SJSA1 (cell line): ENCODE measurements at places on chromosomes 2 and 18. TPM values are rescaled to one million over a fixed set of nuclear protein-coding genes. Genes with fewer than 3 reads are reported as not detected.

- no peak overlapping the region for H3K4me3 ChIP-seq
- no peak overlapping the region for H3K27ac ChIP-seq
- no peaks in the 10 kb centered on the region for H3K27me3 ChIP-seq
- no peak for DNase-seq
Observed at GRCh38 chr2:223737207-223737606, 100.2 kb downstream of the AP1S3 start.

The KRCC1 gene
- total RNA-seq, result 52.3 and 62.7 TPM in 2 replicates

DNA sequence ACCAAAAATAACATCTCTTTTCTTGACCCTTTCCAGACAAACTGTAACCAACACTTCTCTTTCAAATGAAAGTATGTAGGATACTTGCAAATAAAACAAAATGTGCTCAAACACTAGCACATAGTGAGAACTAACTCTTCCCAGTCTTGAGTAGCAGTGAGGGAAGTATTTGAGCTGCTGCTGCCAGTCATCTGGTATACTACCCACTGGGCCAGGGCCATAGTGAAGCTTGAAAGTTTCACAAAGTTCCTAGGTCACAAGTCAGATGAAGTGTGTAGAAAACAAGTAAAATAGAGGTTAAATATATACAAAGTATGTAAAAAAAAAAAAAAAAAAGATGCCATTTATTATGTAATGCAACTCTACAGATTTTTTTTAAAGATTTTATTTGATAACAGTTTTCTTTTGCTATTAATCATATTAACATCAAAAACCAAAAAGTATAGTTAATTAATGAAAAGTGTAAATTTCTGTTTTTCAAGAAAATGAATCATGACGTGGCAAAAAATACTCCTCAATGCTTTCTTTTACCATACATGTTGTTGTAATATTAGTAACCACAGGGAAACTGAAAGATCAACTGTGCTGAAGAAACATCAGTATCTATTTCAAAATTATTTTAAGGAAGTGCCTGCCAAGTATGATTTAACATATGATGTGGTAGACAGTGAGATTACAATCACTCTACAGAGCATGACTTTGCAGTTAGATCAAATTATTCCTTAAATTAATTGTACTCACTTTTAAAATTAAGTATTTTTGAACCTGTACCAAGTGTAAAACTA lies 21.6 kb upstream of the TRIB2 start:
- H3K27ac ChIP-seq, result no peak overlapping the region
- H3K4me1 ChIP-seq, result no peaks in the 10 kb centered on the region
- H3K27me3 ChIP-seq, result no peaks in the 10 kb centered on the region
- DNase-seq, result no peak

The LRP1B gene
- total RNA-seq, result 0.08 TPM in 1 of 2 replicates, not detected in the other

- no peaks in the 10 kb centered on the region for H3K36me3 ChIP-seq
- H3K27me3 ChIP-seq, result no peaks in the 10 kb centered on the region
- DNase-seq, result peak; percentile 98
- H3K27ac ChIP-seq, result peak overlapping the region; percentile 93
- H3K4me1 ChIP-seq, result peaks cover 79% of the 10 kb centered on the region
Observed at GRCh38 chr2:207258263-207258991, 92.7 kb upstream of the KLF7 start.

DNA sequence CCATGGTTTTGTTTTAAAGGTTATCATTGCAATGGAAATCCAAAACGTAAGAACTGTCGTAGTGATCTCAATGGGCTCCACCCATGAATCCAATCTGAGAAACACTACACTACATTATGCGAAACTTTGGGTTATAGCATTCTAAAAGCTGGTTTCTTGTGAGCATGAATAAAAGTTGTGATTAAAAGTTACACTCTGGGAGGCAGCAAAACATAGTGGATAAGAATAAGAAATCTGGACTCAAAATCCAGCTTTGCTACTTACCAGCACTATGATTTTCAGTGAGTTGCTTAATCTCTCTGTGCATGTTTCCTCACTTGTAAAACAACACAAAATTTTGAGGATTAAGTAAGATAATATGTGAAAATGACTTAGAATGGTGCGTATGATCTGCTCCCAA lies 25.7 kb upstream of the THOC1 start:
- H3K4me3 ChIP-seq, result no peak overlapping the region
- H3K27me3 ChIP-seq, result no peaks in the 10 kb centered on the region
- no peaks in the 10 kb centered on the region for H3K36me3 ChIP-seq
- no peak overlapping the region for H3K27ac ChIP-seq

DNA sequence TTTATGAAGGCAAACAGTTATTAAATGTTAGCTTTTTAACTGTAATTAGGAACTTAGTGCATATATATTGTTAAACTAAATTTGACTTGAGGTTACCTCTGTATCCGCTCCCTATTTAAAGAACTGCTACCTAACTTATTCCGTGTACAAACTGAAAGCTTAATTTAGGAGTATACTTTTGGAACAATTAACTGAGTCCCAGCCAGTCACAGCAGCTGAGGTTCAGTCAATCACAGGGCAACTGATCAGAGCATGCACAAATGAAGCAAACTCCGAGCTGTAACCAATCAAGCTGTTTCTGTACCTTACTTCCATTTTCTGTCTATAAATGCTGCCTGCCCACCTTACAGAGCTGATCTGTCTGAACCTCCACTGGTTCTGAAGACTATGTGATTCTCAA lies 61.2 kb downstream of the RAB3GAP1 start:
- H3K4me3 ChIP-seq, result no peak overlapping the region
- DNase-seq, result no peak
- no peaks in the 10 kb centered on the region for H3K4me1 ChIP-seq
- H3K27me3 ChIP-seq, result no peaks in the 10 kb centered on the region
- no peak overlapping the region for H3K27ac ChIP-seq

DNA sequence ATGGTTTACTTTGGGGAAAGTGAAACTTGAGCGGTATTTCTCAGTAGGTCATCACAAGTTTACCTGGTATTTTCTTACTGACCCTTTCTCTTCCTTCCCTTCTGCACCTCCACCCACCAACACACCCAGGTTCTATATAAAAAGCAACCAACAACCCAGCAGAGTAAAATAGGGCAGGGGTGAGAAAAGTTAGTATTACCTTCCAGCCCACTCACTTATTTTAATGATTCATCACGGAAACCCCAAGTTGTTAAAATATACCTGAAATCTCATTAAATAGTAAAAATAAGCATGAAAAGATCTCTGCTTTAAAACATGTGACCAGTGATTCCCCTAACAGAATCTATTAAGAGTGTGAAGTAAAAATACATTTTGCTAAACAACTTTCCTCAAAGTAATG lies 306.1 kb downstream of the ZEB2 start:
- DNase-seq, result no peak
- H3K27ac ChIP-seq, result no peak overlapping the region
- no peaks in the 10 kb centered on the region for H3K27me3 ChIP-seq
- H3K4me3 ChIP-seq, result no peak overlapping the region
- no peaks in the 10 kb centered on the region for H3K4me1 ChIP-seq

DNA sequence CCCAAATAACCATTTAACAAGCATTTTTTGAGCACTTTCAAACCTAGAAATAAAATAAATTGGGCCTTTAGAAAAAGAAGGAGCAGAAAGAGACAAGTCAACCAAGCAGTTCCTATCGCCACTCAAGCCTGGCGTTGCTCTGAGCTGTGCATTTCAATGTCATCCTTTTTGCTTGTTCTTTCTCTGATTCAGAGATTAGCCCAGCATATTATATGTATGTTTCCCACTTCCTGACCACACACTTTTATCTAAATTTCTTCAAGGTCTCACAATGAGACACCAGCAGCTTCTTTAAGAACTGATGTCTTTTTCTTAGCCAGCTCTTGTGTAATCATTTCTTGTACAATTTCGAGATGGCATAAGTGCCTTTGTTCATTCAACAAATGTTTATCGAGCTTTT lies 344.5 kb upstream of the ID2 start:
- DNase-seq, result no peak
- H3K36me3 ChIP-seq, result no peaks in the 10 kb centered on the region
- no peaks in the 10 kb centered on the region for H3K27me3 ChIP-seq
- no peak overlapping the region for H3K4me3 ChIP-seq
- H3K27ac ChIP-seq, result no peak overlapping the region

DNA sequence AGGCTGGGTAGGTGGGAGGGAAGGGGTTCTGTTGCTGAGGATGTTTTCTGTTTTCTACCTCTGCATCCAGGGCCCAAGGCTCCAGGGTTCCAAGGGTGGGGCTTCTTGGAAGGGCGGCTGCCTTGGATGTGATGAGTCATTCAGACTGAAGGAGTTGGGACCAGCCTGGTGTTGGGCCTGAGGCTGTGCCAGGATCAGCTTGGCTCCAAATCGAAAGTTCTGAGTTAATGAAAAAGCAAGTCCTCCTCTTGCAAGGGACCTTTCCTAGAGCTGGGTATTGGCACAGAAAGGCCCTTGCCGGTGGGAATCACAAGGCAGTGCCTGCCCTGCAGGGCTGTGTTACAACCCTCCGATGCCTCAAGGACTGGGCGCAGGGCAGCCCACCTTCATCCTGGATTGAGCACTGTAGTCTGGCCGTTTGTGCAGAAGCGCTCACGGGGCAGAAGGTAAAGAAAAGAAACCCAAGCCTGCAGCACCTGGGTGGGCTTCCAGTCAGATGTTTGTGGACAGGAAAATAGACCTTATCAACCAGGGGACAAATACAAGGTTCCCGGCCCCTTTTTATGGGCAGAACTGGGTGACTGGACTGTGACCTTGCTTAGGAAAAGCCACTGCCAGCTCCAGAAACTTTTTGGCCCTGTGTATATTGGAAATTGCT lies 52.5 kb upstream of the MCFD2 start:
- no peaks in the 10 kb centered on the region for H3K27me3 ChIP-seq
- peak; percentile 68 for DNase-seq
- H3K36me3 ChIP-seq, result peaks cover 11% of the 10 kb centered on the region
- peaks cover 35% of the 10 kb centered on the region for H3K4me1 ChIP-seq
- peak overlapping the region; percentile 49 for H3K27ac ChIP-seq

DNA sequence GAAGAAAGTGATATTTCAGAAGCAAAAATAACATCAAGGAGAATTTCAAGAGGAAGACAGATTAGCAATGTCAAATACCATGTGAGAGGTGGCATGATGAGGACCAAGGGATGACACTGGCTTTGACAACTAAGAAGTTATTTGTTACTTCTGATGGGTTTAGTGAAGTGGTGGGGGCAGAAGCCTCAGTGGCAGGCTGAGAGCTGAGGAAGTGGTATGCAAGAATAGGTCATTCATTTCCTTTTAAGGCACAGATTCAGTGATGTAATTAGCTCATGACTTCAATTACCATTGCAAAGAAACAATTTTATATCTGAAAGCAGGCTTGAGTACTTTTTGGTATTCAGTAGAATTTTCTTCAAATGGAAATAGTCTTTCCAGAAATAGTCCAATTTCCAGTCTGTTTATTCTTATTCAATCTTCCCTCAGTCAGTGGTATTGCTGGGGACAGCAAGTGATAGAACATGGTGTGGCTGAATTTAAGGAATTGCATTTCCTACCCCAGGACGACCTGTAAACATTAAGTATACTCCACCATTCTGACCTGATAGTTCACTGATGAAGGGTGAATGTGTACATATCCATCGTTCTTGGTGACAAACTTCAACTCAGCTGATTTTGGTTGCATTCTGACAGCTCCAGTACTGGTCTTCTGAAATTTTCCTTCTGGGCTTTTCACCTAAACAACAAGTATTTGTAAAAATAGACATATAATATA lies 28.2 kb downstream of the GEMIN6 start:
- DNase-seq, result no peak
- peaks cover 18% of the 10 kb centered on the region for H3K36me3 ChIP-seq
- H3K4me3 ChIP-seq, result no peak overlapping the region
- H3K27ac ChIP-seq, result no peak overlapping the region
- H3K4me1 ChIP-seq, result no peaks in the 10 kb centered on the region
- no peaks in the 10 kb centered on the region for H3K27me3 ChIP-seq

The HRH4 gene
- not detected in 2 replicates for total RNA-seq
